ENCODE measurements at places on chromosomes 4 and X.

DNA sequence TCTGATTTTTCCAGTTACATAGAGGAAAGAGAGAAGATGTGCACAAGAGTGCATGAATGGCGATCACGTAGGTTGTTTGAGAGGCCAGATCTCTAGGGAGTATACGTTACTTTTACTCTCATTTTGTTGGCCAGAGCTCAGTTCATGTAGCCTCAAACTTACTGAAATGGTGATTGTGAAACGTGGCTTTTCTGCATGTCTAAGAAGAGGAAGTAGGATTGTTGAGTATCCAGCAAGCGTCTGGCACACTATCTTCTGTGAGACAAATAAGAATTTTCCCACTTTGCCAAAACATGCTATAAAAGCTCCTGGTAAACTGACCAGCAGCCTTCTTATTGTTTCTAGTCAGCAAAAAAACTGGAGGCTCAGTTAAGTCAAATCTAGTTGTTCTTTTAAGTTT, 264.5 kb upstream of the EMCN start:
- DNase-seq, result no peak

- no peak for DNase-seq
These were observed 106.3 kb downstream of the TRAPPC11 start for GRCh38 chr4:183765251-183765911.

DNA sequence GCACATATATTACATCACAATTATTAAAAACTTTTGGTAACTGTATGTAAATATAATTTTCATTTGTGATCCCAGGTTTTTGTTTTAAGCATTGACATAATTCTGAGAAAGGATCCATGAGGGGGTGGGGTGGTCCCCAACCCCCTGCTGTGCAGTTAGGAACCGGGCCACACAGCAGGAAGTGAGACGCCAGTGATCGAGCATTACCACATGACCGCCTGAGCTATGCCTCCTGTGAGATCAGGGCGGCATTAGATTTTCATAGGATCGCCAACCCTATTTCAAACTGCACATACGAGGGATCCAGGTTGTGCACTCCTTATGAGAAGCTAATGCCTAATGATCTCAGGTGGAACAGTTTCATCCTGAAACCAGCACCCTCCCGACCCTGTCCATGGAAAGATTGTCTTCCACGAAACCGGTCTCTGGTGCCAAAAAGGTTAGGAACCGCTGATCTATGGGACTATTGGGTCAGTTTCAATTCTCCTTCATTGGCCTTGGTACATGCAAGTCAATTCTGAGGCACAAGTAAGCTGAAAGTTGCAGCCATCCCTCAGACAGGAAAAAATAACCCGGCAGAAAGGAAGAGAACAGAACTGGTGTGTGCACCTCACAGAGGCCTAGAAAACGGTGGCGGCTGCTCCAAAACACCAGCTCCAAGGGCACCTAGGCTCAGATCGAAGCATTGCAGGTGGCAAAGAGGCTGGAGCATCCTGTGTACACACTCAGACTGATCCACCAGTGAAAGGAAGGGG, 7.0 kb upstream of the TMSB4X start:
- no peak for DNase-seq

DNA sequence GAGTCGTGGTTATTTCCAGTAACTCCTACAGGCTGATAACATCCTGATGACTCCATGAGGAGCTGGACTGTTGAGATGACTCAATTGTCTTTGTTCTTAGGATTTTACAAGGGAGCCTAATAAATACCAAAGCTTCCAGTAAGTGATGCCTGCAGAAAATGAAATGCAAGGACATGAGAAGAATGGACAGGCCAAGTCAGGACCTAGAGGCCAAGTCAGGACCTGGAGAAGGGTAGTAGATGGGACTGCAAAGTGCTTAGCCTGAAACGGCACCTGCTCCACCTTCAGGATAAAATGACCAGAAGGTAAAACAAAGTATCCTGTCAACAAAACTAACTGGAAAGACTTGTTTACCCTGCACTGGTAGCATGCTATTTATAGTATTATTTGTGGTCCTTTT, 6.4 kb upstream of the SLC10A6 start:
- no peak for DNase-seq

GRCh38 chrX:39627257-39627656, 470.5 kb downstream of the BCOR start:
- DNase-seq, result no peak

GRCh38 chr4:112172180-112172579, 26.9 kb downstream of the FAM241A start:
- DNase-seq, result no peak

GRCh38 chr4:139684351-139684750, 18.7 kb downstream of the MGST2 start:
- no peak for DNase-seq

- DNase-seq, result no peak
These were observed 6.4 kb upstream of the UBA1 start for GRCh38 chrX:47187106-47187677.

GRCh38 chr4:144582975-144583374, 63.0 kb upstream of the HHIP start:
- no peak for DNase-seq

GRCh38 chrX:70498129-70498528, 53.5 kb downstream of the DLG3 start:
- no peak for DNase-seq

DNA sequence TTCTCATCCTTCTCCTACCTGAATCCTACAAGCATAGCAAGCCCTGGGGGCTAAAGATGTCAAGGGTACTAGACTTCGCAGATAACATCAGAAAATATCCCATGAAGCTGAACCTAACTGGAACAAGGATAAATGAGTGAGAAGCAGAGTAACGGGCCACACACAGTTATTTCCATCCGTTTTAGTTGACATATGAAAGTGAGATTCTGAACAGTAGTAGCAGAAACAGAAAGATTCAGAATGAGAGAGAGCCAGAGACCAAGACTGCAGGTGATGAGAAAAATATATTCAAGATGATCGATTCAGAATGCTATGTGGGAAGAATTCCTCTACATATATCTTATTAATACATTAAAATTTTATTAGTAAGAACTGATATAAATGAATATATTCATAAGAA, 165.1 kb downstream of the TSPAN5 start:
- no peak for DNase-seq

DNA sequence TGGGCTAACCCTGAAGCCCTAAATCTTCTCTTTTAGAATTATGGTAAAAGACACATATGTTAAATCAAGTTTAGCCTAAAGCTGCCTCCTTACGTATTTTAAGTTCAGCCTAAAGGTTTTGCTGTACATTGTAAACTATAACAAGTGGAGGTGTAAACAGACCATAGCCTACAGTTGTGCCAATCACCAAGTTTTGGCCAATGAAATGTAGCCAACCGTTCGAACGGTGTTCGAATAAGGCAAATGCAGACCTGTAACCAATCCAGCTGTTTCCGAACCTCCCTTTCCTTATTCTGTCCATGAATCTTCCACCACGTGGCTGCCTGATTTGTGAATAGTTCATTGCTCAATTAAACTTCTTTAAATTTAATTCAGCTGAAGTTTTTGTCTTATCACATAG, 52.1 kb upstream of the TBC1D9 start:
- DNase-seq, result no peak

DNA sequence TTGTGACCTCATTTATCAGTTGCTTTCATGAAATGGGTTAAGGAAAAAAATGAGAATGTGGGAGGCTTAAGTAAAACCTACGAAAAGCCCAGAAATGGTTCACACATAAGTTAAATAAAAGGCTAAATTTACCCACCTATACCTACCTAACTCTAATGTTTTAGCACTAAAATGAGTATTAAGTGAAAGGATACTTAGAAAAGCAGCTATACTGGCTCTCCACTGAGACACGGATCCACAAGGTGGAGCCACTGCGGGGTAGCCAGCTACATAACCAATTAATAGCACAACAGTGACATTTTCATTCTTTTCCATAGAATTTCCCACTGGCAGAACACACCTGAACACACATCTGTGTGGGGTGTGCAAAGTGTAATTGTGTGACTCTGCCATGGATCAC, 101.9 kb downstream of the MAML3 start:
- no peak for DNase-seq

DNA sequence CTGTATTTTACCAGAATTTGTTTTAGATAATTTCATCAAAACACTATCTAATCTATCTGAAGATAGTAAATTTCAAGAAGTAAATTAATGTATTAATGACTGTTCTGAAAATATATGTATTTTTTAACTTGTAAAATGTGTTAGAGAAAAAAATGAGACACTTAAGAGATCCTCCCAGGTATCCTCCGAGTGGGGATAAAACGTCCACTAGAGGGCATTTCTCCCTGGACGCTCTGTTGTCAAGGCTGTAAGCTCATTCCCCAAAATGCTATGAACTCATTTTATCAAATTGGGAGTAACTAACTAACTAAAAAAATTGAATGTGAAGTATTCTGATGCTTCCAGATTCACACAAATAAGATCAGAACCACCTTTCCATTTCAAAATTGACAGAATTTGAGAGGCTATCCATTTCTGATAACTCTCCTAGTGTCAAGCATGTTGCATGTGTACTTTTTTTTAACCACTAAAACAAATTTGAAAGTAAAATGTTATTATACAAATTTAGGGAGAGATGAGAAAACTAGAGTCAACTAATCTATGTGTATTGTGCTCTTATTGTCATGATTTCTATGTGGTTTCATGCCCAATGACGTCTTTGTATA, 337.3 kb upstream of the HS3ST1 start:
- DNase-seq, result no peak

DNA sequence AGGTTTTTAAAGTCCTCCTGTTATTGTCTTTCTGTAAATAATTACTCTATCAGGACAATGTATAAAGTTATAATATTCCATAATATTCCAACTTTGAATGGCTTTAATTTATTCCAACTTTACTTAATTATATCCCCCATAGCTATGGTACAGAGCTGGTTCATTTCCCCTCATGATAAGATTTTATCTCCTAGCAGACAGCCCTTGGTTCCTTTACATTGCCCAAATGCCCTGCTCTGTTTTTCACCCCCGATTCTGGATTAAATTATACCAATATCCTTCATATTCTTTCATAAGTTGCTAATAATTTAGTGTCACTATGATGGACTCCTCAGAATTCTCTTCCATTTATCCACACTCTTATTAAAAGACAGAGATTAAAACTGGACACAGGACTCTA, 340.5 kb downstream of the MAPK10 start:
- no peak for DNase-seq

DNA sequence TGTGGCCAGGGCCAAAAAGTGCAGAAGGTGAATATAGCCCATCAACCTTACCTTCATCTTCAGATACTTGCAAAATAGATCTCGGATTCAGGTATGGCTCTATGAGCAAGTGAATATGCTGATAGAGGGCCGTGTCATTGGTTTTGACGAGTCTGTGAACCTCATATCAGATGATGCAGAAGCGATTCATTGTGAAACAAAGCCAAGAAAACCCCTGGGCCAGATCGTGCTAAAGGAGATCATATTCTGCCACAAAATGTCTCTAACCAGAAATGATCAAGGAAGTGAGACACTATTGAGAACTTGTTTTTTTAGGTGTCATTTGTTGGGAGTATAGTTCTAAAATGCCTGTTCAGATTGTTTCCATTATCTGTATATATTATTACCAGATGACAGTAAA, 48.3 kb downstream of the PDK3 start:
- DNase-seq, result no peak

GRCh38 chr4:124863040-124863545, 150.6 kb upstream of the ANKRD50 start:
- no peak for DNase-seq

- DNase-seq, result no peak
These were observed 17.6 kb upstream of the C4orf50 start for GRCh38 chr4:6035786-6036185.

GRCh38 chrX:110136136-110136535, 133.2 kb downstream of the TMEM164 start:
- DNase-seq, result no peak

DNA sequence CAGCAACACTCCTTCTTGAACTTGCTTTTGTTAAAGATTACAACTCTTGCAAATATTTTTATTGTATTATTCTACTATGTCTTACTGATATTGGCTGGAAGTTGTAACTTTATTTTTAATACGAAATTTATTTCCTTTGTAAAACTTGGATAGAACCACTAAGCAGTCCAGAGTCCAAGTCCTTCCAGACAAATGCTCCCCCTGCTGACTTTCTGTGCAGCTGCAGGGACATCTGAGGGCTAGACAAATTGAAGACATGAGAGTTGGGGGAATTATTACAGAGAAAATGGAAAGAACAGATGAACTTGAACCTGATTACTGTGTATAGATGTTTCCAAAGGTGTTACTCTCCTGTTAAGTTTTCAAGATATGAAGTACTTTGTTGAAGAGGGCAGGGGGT, 238.8 kb downstream of the GRIA3 start:
- DNase-seq, result no peak

DNA sequence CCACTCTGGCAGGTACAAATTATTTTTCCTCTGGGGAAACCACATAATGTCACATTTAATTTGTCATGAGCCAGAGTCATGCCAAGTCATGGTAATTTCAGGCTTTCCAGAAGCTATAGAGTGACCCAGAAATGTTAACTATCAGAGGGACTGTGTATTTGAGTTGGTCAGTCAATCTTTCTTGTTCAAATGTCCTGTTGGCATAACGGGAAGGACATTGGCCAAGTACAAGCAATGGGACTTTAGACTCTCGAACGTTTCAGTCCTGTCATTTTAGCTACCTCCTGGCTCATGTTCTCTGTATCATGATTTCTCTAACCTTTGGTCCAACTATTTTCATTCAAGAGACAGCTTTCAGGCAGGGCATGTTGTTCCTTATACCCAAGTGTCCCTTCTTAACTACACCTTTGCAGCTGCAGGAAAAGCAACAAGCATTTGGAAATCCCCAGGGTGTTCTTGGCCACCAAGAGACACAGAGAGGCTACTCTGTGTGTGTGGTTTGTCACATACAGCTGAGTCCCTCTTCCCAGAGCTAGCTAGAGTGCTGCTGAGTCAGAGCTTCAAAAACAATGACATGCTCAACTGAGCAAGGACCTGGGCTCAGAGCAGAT, 142.6 kb downstream of the EGF start:
- DNase-seq, result no peak

DNA sequence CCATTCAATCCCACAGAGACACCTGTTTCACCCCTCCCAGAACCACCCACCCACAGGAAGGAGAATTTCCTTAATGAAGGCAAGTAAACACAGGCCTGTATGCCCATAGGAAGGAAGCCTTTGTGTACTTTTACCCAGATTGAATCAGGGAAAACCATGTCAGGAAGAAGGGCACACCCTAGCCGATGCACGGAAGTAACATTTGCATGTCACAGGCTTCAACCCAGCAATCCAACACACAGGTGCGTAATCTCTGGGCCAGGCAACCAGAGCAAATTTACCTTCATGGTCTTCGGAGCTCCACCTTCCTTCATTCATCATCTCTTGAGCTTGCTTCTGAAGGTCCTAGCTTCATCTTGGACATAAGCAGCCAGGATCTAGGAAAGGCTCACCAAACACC, 206.3 kb downstream of the SHROOM3 start:
- DNase-seq, result no peak

All from GF-D8 (cell line).